SJCRH30 (cell line): ENCODE measurements at places on chromosomes 12 and 14.

DNA sequence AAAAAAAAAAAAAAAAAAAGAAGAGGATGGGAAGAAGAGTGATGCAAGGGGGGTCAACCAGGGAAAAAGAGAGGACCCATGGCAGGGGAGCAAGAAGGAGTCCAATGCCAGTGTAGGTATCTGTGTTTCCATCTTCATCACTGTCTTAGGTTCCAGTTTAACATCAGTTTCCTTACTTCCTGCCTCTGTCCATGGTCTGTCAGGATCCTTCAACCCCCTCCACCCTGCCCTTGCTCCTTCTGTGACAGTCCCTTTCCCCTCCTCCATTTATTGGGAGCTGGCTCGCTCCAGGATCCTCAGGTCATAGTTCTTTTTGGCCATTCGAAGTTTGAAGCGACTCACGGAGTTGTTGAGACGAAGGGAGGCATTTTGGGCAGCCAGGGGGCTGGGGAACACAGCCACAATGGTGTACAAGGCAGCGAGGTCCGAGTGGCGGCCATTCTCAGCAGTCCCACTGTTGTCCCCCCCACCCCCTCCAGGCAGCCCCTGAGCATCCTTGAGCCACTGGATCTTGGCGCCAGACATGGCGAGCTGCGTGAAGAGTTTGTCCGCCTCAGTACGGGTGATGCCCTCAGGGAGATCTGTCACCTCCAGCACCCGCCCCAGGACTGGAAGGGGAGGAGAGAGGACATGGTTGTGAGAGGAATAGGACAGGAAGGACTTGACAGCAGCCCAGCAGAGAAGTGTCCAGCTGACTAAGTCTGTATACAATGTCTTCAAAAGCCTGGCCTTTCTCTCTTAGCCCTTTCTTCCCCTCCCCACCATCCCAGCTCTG is 3.7 kb upstream of the STAC3 start:
- DNase-seq = peak; percentile 55

GRCh38 chr14:30283822-30284446 is 275.0 kb upstream of the G2E3 start:
- peak; percentile 16 for DNase-seq

GRCh38 chr12:104704224-104704779 is 247.6 kb downstream of the CHST11 start:
- no peak for DNase-seq

DNA sequence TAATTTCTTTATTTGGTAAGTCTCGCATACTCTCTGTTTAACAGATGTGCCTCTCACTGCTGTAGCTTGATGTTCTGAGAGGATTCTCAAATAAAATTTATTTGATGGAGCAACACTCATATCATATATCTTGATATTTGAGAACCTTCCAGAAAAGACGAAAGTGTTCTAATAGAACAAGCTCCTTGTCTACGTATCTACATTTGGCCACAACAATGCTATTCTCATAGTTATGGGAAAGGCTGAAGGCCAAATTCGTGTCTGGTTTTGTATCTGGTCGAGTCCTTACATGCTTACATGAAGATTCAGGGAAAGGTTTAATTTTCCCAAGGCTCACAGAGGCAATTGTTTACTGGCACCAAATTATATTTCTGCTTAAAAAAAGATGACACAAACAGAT is 186.7 kb upstream of the SLC38A2 start:
- DNase-seq = no peak

DNA sequence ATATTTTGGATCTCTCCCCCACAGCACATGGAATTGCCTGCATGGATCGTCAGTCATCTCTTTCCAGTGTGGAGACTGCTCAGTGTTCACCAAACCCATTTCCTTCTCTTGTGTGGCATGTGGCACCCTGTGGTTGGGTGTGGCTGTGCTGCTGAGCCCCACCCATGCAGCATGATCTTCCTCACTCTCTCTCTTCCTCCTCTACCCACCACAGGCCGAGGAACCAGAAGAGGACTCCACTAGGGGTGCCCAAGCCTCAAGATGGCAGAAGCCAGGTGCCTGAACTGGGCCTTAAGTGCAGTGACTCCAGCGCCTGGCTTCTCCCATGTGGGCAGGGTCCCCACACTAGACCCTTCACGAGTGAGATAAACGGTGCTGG is 66.8 kb upstream of the GPR68 start:
- no peak for DNase-seq

- no peak for DNase-seq
Observed at GRCh38 chr12:82458101-82458500, 99.8 kb downstream of the METTL25 start.

DNA sequence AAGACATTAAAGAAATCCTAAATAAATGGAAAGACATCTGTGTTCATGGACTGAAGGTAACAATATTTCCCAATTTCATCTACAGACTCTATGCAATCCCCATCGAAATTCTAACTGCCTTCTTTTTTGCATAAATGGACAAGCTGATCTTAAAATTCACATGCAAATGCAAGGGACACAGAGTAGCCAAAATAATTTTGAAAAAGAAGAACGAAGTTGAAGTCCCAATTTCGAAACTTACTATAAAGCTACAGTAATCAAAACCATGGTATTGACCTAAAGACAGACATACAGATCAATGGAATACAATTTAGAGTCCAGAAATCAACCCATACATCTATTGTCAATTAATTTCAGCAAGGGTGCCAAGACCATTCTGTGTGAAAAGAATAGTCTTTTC is 16.4 kb upstream of the CD27 start:
- no peak for DNase-seq
